ENCODE measurements at places on chromosomes 12 and 14.

DNA sequence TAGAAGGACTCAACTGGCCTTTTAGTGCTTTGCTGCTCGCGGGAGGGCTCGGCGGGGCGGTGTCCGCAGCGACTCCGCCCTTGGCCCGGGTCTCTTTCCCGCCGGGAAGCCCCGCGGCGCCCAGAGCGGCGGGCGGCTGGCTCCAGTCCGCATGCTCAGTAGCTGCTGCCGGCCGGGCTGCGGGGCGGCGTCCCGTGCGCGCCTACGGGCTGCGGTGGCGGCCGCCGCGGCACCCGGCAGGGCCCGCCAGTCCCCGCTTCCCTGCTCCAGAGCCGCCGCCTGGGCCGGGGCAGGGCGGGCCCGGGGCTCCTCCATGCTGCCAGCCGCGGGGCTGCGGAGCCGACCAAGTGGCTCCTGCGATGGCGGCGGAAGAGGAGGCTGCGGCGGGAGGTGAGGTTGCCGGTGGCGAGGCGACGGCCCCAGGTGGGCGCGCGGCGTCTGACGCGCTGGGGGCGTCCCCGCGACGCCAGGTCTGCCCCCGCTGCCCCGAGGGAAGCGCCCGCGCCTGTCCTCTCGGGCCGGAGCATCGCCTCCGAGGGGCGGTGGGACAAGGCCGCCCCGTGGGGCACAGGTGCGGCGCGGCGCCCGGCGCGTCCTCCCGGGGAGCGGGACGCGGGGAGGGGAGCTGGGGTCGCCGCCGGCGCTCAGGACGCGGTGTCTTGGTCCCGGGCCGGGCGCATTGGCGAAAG, at the start of gene BMAL2:
BMAL2 (plus strand) TSS at position 123 of the 689 bp plus-strand sequence; CDS start at position 360, 237 bp downstream.
- no peak for DNase-seq

DNA sequence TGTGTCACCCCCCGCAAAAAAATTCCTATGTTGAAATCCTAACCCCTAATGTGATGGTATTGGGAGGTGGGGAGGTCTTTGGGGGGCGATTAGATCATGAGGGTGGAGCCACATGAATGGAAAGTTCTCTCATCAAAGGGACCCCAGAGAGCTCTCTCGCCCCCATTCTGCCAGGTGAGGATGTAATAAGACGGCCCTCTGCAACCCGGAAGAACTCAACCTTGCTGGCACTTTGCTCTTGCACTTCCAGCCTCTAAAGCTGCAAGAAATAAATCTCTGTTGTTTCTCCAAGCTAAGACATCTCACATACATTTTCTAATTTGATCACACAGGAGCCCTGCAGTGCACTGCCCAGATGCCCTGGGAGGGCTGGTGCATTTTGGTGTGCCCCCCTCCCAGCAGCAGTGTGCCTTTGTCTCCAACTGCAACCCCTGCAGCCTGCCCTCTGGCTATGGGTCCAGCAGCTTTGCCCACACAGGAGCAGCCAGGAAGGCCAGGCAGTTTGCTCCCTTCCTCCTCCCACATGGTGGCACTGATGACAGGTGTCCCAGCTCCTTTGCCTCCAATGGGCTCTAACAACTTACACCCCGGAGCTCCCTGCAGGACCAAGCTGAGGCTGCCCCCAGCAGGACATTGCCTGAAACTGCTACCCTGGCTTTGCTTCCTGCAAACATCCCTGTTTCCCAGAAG, 59.3 kb downstream of the C14orf132 start:
- DNase-seq, result no peak

DNA sequence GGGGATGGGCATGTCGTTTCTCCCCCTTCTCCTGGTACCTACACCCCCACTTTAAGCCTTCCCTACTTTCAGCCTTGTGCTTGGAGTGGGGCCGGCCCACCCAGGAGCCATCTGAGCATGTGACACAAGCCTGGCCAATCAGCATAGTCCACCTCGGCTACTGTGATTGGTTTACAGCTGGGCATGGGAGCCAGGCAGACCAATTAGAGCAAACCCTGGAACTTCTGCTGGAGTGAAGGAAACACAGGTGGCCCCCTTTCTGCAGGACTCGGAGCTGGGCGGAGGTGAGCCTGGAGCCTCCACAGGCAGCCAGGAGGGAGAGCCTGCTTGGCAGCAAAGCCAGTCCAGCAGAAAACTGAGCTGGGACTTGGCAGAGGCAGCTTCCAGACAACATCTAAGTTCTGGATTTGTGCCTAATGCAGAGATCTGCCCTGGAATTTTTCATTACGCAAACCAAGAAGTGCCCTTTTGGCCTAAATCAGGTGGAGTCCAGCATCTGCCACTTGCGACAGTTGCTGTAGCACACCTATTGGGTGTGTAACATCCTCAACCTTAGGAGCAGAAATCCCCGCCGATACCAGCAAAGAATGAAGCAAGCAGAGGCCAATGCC, 59.5 kb downstream of the SCARB1 start:
- no peak for DNase-seq

DNA sequence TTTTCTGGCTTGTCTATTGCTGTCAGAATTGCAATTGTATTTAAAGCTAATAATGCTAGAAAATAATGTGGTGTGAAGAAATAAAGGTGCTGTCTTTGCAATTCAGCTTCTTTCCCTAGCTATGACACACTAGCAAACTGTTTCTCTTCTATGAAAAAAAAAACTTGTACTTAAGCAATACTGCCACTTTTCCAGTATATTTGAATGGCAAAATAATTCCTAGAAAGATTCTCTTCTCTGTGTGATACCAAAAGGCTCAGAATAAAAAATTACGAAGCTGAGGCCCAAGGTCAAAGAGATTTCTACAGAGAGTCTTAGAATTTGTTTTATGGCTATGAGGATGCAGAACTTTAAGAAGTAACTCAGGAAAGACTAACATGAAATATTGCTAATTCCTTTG, 235.5 kb downstream of the ADAMTS20 start:
- no peak for DNase-seq

GRCh38 chr12:13000616-13000924, 505 bp upstream of the HEBP1 start:
- DNase-seq, result no peak

GRCh38 chr12:85733221-85733840, 102.9 kb downstream of the RASSF9 start:
- no peak for DNase-seq

GRCh38 chr12:120685522-120685921, 1.4 kb upstream of the MLEC start:
- no peak for DNase-seq

DNA sequence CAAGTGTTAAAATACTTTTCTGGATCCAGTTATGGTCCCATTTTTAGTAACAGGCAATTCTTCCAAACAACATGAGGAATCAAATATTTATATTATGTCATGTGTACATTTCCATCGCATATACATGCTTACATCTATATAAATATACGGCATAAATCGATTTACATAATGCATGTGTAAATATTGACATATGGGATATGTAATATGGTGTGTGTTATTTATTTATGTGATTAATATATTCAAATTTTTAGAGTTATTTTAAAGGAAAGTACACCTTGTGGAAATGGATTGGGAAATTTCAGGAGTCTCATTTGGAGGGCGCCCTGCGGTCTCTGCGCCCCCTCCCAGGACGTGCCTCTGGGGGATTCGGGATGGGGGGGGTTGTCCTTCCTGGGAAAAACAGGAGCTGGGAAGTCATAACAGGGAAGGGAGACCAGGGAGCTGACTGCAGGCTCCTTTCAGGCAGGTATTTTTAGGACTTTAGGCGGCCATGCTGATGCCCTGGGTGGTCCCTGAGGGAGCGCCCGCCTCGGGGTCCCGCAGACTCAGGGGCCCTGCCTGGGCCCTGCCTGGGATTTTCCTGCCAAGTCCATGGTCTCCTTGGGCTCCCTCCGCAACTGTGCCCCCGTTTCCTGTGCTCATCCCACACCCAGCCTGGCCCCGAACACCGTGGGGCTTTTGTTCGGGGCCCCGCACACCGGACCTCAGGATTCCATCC, 82.7 kb upstream of the SFSWAP start:
- no peak for DNase-seq

DNA sequence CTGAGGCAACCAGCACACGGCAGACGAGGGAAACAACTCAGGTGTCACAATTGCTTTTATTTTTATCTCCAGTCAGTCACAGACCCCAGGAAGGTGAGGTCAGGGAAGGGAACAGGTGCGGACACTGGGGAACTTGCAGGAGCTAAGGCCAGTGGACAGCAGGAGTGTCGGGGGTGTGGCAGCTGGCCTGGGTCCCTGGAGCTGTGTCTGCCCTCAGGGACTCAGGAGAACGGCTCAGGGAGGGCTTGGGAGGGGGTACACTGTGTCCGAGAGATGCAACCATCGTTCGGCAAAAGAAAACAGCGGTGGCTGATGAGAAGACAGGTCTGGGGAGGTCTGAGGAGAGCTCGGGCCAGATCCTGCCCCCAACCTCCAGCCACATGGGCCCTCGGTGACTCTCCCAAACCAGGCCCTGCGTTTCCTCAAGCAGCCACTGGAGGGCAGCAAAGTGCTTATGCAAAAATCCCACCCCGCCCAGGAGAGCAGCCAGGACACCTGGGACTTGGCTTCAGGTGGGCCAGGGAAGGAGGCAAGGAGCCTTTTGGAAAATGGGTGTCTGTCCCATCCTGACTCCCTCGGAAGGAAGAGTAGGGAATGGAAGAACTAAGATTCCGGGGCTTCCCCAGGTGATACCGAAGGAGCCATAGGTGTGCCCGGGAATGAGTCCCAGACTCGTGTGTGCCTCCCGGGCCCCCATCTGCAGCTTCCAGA, 24.1 kb upstream of the BCDIN3D start:
- DNase-seq, result no peak

DNA sequence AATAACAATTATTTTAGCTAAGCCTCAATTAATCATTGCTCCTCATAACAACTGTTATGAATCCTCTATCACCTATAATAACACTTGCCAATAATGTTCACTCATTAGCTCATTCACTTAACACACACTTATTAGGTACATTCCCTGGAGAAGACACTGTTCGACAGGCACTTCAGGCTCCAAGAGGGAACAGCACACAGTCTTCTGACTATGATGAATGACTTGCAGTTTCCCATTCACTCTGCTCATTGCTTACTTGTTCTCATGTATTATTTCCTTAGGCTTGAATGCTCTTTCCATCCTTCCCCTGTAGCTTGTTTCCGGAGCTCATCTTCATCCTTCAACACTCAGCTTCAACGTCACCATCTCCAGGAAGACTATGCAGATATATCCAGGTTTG, 437.3 kb downstream of the TMEM132D start:
- no peak for DNase-seq

- DNase-seq, result no peak
Observed at GRCh38 chr12:59927032-59927431, 331.2 kb downstream of the SLC16A7 start.

DNA sequence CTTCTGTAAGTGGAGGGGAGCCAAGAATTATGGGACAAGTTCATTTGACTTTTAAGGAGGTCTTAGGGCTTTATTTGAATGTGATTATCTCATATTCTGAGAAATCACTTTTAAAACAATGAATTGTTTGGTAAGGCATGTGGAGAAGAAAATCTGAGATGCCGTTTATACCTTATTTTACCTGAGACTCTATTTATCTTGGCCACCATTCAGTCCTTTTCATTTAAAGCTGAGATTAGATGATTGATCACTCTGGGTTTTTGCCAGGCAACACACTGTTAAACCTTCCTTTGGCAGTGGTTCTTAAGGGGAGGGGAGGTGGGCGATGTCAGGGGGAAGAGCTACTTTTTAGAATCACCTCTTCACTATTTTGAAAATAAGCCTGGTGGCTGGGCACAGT, 11.4 kb downstream of the CAND1 start:
- DNase-seq, result no peak

DNA sequence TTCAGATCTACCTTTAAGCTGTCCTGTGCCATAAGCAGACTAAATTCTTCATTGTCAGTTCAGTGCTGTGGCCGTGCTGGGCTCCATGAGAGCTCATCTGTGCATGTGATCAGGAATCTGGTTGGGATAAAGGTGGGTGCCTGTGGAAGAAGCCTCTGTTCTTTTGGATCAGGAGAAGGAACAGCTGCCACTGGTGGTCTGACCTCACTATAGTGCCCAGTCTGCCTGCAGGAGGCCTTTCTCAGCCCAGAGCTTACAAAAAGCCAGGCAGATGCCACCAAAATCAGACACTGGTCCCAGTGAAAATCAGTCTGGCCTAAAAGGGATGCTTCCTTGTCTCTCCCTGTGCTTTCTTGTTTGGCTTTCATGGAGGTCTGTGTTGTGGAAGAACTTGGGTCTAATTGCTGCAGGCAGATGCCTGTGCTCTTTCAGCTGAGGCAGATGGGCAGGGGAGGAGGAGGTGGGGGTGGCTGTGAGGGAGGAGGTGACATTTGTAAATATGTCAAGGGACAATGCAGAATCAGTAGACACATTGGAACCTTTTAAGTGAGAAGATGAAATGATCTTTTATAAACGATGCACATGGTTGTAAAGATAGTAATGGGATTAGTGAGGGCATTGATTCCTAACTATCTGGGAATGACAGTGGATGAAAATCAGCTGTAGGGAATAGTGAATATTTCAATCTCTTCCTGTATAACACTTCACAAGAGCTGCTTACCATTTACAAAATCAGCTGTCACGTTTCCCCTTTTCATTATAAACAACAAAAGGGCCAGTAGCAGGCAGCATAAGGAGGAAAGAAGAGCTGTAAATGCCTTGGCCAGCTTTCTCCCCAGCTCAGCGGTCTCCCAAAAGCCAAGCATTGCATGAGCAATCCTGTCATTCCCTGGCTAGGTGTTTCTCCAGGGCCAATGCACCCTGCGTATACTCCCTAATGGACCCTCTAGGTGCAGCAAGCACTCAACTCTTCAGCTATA, 44.6 kb downstream of the CACNA2D4 start:
- DNase-seq, result no peak

DNA sequence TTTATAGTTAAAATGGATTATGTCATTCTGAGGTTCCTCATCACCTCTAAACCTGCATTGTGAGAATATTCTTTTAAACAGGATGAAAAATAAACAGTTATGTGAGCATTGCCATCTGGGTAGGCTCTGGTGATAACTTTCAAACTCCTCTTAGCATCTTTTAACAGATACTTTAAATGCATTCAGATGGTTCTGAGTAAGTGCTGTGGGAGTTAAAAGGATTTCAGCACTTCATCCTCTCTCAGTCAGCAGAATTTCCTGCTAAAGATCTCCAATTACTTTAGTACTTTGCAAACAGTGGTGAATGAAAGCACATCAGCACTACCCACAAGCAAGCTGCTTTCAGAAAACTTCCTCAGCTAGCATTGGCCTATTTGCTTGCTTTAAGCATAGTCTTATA, 59.3 kb upstream of the TMTC1 start:
- no peak for DNase-seq

- DNase-seq, result no peak
Observed at GRCh38 chr14:90803249-90803648, 13.0 kb downstream of the TTC7B start.

- DNase-seq, result no peak
Observed at GRCh38 chr12:27387473-27387872, 54.8 kb downstream of the BMAL2 start.

GRCh38 chr14:34931206-34931605, 51.6 kb upstream of the SRP54 start:
- no peak for DNase-seq

GRCh38 chr12:59823567-59823966, 227.7 kb downstream of the SLC16A7 start:
- no peak for DNase-seq

Measured in SIG-M5 (cell line).